ENCODE measurements at places on chromosomes 11 and 22. TPM values are rescaled to one million over a fixed set of nuclear protein-coding genes. Genes with fewer than 3 reads are reported as not detected.

The PARVA gene
- 55.5 TPM for total RNA-seq

The IGF2 gene
- total RNA-seq, result 17.8 TPM

The PNPLA3 gene
- total RNA-seq, result 0.98 TPM

The EFEMP2 gene
- total RNA-seq, result 40.2 TPM

The GPR83 gene
- not detected for total RNA-seq

The TNKS1BP1 gene
- 64.3 TPM for total RNA-seq

The FXYD6 gene
- total RNA-seq, result 0.33 TPM

The RAG2 gene
- not detected for total RNA-seq

The CD3E gene
- not detected for total RNA-seq

The TEX54 gene
- total RNA-seq, result 0.98 TPM

The NXPE1 gene
- total RNA-seq, result not detected

The NAT10 gene
- total RNA-seq, result 36.9 TPM

The NAV2 gene
- total RNA-seq, result 27.6 TPM

The TIMM10 gene
- total RNA-seq, result 31.0 TPM

Data from vein endothelial cell (primary cell).